Calu3 (cell line): ENCODE measurements at places on chromosomes 1 and 21. TPM values are rescaled to one million over a fixed set of nuclear protein-coding genes. Genes with fewer than 3 reads are reported as not detected.

DNA sequence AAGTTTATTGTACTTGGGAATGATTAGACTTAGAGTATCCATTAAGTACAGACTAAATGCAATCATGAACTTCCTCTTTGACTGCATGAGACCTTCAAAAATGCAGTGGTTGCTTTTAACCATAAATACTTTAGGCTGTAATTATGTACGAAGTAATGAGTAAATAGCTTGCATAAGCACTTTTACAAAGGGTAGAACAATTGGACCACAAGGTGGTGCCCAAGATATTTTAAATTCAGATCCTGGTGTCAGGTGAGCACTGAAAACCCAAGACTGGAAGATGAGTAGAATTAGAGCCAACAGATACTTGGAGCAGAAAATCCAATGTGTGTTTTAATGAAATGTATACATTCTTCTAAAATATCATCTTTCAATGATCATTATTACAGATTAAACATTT, 43.4 kb upstream of the RHOU start:
- peak; percentile 58 for DNase-seq

GRCh38 chr1:186957314-186957713, 128.6 kb downstream of the PLA2G4A start:
- no peak for DNase-seq

- peak; percentile 47 for DNase-seq
Measured at GRCh38 chr1:165073185-165074007, 283.1 kb downstream of the LMX1A start.

Gene OR2T33
- not detected in 2 replicates for total RNA-seq

DNA sequence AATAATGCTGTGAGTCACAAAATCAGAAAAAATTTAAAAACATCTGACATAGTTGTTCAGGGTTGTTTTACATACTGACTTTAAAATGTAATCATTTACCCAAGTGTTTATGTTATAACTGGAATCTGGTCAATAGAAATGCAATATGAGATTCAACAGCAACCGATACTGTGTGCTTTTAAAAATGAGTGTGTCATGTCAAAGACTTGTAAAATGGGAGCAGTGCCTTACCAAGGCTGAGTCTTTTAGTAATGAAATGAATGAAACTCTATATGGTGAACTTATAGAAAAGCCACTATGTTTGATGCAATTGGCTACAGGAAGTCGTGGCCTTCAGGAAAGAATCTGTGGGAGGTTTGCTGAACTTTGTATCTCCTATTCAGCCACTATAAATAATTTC, 570.2 kb downstream of the DPYD start:
- DNase-seq, result no peak

DNA sequence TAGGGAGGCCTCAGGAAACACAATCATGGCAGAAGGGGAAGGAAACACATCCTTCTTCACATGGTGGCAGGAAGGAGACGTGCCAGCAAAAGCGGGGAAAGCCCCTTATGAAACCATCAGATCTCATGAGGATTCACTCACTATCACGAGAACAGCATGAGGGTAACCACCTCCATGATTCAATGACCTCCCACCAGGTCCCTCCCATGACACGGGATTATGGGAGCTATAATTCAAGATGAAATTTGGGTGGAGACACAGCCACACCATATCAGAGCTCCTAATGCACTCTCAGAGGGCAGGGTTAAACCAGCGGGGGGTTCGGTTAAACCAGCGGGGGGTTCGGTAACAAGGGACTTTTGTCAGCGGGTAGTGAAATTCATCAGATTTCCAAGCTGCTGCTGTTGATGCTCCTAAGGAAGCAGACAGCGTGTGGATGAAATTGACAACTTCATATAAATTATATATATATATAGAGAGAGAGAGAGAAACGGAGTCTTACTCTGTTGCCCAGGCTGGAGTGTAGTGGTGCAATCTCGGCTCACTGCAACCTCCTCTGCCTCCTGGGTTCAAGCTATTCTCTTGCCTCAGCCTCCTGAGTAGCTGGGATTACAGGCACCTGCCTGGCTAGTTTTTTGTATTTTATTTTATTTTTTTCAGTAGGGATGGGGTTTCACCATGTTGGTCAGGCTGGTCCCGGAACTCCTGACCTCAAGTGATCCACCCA, 4.2 kb downstream of the CSTB start:
- DNase-seq, result no peak

DNA sequence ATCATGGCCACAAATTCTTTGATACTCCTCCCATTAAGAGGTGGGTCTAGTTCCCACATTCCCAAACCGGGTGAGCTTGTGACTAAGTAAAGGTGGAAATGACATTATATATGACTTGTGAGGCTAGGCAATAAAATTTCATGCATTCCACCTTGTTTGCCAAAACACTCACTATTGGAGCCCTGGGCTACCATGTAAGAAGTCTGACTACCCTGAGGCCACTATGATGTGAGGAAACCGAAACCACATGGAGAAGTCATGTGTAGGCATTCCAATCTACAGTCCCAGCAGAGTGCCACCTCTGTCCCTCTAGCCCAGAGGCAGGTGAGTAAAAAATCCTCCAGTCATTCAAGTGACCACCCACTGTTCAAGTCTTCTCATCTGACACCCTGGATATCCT, 17.9 kb upstream of the SMG7 start:
- DNase-seq, result no peak

- DNase-seq, result no peak
Measured at GRCh38 chr1:208499026-208499425, 254.8 kb upstream of the PLXNA2 start.

- DNase-seq, result no peak
Measured at GRCh38 chr1:35475856-35476674, 81.1 kb downstream of the KIAA0319L start.

DNA sequence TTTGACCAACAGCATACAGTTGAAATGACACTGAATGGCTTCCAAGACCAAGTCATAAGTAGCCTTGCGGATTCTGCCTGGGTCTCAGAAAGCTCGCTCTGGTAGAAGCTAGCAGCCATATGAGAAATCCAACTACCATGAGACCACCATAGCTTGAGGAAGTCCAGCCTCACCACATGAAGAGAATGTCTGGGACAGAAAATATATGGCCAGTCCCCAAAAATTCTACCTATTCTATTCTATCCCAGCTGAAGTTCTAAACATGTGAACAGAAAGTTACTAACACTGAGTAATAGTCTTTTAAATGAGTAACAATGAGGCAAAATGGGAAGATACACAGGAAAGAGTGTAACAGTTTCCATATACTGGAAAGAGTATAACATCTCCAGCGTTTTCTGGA, 9.0 kb downstream of the FMO5 start:
- DNase-seq, result no peak

- DNase-seq, result peak; percentile 8
Measured at GRCh38 chr21:25834381-25834780, 99.6 kb downstream of the GABPA start.

GRCh38 chr1:96214982-96215381, 506.6 kb upstream of the PTBP2 start:
- DNase-seq, result no peak

Gene HES3
- not detected in 2 replicates for total RNA-seq

Gene ZNF683
- not detected in 2 replicates for total RNA-seq

DNA sequence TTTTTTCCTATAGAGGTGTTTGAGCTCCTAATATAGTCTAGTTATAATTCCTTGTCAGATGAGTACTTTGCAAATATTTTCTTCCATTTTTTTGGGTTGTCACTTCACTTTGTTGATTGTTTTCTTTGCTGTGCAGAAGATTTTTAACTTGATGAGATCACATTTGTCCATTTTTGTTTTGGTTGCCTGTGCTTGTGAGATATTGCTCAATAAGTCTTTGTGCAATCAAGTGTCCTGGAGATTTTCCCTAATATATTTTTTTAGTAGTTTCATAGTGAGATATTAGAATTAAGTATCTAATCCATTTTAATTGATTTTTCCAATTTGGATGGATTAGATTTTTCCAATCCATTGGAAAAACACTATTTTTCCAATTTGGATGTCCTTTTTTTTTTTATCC, 1395.5 kb downstream of the PLA2G4A start:
- DNase-seq, result no peak

- no peak for DNase-seq
Measured at GRCh38 chr1:219544163-219544846, 68.6 kb downstream of the ZC3H11B start.

DNA sequence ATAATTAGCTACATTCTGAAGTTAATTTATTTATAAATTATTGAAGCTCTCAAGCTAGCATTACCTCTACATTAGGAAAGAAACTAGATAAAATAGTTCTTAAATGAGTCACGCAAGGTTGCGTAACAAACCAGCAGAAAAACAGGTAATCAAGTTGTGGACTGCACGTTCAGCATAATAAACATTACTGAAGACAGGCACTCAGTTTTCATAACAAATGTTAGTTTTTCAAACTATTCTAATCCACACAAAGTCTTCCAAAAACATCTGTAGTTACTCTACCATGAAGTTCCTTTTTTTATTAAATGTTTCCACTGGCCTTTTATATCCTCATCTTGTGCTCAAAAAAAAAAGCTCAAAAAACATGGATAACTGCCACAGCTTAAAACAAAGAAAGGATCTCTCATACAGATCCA, 1.3 kb downstream of the TOR1AIP2 start:
- DNase-seq, result peak; percentile 47

DNA sequence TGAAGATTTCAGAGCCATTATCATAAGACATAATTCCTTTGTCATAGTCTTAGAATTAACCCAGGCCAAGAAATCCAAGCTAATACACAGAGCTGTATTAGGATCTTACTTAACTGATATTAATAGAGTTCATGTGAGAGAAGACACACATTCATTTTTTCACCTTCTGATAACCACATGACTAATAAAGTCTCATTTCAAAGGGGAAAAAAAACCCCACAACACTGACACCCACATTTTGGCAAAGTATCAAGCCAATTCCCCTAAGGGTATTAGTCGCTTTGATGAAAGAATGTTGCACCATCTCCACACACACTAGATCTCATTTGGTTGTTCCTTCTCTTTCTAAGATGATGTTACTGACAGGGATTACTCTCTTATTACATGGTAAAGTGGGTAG, 344.4 kb upstream of the ESRRG start:
- DNase-seq, result no peak

DNA sequence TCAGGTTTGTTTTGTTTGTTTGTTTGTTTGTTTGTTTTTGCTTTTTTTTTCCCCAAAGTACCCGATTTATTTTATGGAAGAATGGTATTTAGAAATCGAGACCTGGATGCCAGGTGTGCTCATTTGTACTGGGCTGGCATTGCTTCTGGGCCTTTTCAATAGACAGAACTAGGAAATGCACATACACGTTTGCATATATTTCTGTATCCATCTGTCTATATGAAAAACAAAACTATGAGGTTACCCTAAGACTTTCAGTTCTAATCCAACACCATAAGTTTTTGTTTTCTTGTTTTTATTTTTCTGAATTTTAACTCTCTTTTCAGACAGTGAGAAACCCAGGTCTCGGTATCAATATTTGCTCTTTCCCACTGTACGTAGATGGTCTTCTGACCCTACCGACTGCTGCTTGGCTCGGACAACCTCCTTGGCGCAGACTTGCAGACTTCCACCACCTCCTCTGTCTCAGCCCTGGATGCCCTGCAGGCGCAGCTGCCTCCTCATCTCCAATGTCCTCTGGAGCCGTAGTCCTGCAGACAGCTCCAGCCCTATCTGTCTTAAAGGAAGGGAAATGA, 171.7 kb downstream of the NEK7 start:
- no peak for DNase-seq

Gene CFHR4
- not detected in 2 replicates for total RNA-seq

DNA sequence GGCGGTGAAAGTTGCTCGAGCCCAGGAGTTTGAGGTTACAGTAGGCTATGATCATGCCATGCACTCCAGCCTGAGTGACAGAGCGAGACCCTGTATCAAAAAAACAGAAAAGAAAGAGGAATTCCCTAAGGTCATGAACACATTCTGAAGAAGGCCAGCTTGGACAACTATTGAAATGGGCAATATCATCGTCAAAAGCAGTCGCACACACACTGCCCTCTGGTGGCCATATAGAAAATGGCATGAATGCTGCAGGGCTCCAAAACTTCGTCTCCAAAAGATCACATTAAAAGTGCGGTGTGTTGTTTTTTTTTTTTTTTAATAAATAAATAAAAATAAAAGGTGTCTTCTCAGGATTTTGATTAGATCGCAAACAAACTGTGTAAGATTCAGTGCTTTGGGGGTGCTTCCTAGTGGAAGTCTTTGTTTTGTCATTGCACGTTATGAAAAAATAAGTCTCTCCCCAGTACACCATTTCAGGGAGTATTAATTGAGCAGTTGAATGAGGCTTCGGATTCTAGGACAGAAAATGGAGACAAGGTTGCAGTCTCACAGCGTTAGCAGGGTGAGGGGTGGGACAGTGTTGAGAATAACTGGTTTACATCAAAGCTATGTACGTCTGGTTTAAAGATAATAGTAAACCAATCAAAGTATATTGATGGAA, 87.5 kb upstream of the FMN2 start:
- peak; percentile 30 for DNase-seq

GRCh38 chr1:68180441-68181164, 51.7 kb downstream of the WLS start:
- DNase-seq, result no peak

DNA sequence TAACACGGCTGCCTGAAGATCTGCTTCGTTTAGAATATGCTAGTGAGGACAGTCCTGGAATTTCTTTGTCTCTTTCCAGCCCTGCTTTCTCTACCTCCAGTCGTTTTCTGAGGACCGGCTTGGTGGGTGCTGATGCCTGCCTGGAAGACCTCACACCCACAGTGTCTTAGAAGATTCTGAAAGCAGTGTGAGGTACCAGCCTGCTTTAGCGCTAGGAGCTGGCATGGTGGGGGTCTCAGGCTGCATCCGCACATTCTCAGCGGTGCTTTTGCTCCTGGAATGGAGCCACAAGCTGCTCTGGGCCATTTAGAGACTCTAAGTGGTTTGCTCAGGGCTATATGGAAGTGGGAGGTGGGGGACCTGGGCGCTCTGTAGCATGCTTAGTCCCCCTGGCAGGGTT, 61.4 kb downstream of the CD247 start:
- DNase-seq, result no peak

Gene RIPPLY3
- 0.17 and 0.40 TPM in 2 replicates for total RNA-seq

- DNase-seq, result no peak
Measured at GRCh38 chr1:81287411-81288080, 513.2 kb upstream of the ADGRL2 start.

- DNase-seq, result no peak
Measured at GRCh38 chr21:46194374-46195334, 10.4 kb upstream of the SPATC1L start.
